Naive B cell (primary cell): ENCODE measurements at places on chromosomes 12 and 14. TPM values are rescaled to one million over a fixed set of nuclear protein-coding genes. Genes with fewer than 3 reads are reported as not detected.

KRT83 gene
- not detected for polyA plus RNA-seq

RAD9B gene
- 1.8 TPM for polyA plus RNA-seq

AQP6 gene
- polyA plus RNA-seq: not detected

WNT5B gene
- polyA plus RNA-seq: not detected

GSC gene
- polyA plus RNA-seq: not detected

PLEKHH1 gene
- not detected for polyA plus RNA-seq

KRT77 gene
- polyA plus RNA-seq: not detected

TMEM30B gene
- not detected for polyA plus RNA-seq
